Hematopoietic multipotent progenitor cell treated with erythropoietin and hydrocortisone succinate and interleukin-3 and kit ligand, for 6 days (in vitro differentiated cells): ENCODE measurements at places on chromosomes 6 and 20.

- DNase-seq = no peak
These were observed 570 bp upstream of the FANCE start for GRCh38 chr6:35451354-35452182.

GRCh38 chr6:26432627-26433201, 7.6 kb upstream of the BTN3A3 start:
- no peak for DNase-seq

DNA sequence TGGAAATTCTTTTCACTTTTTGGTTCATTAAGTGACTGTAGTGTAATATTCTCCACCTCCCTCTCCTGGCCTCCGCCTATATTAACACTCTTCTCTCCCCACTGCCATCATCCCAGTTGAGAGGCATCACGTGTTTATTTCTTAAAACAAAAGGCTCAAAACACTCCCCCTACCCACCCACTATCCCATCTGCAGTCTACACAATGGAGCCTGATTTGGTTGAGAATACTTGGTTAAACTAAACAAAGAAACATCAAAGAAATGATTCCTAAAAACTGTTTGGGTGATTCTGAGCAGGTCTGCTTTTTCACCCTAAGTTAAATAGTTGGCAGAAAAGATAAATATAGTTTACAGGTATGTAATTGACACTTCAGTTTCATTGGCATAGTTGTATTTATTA, 5.9 kb downstream of the TFAP2B start:
- DNase-seq = no peak

- DNase-seq = peak; percentile 16
These were observed 85.7 kb upstream of the NEDD9 start for GRCh38 chr6:11317885-11318771.

GRCh38 chr20:64083378-64083803, 807 bp downstream of the LKAAEAR1 start:
- DNase-seq = peak; percentile 77

DNA sequence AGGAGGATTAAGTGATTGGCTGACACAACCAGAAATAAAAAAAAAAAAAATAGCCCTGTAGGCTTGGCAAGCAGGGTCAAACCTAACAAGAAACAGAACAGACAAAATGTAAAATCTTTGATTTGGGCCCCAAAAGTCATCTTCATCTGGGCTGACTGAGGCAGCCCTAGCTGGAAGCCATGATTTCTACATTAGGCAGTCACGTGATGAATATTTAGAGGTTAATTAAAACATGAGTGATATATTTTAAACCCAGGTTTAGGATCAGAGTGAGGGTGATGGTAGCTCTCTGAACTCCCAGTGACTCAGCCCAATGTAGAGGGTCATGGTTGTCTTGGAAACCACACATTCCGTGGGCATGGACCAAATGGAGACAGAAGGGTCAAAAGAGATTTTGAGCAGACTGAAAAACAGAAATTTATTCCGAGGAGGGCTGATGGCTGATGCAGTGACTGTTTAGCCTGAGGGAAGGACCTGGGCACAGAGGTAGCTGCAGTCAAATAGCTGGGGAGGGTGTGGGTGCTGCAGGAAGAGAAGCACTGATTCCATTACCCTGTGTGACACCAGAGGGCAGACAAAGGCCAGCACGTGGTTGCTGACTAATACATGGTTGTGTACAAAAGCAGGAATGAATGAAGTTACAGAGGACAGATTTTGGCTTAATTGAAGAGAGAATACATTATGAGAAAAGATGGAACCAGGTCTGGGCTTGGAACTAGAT, 573.1 kb upstream of the CHD6 start:
- no peak for DNase-seq

DNA sequence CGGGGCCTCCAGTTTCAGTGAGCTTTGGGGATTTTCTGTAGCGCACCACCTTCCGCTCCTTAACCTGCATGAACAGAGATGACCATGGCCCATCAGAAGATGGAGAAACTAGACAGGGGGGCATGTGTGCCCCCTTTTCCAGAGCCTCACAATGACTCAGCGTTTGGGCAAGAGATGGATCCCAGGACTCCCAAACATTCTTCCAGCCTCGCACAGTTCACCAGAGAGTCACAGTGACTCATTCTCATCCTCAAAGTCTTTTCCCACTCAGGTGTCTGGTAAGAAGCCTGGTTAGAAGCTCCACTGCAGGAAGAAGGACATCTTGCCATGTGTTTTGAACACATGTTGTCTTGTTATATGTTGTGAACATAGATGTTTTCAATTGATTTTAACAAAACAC, 76.2 kb upstream of the FRMD1 start:
- DNase-seq = no peak

GRCh38 chr6:100353276-100354015, 111.3 kb downstream of the SIM1 start:
- no peak for DNase-seq

GRCh38 chr6:48229841-48230240, 118.8 kb upstream of the PTCHD4 start:
- no peak for DNase-seq

- DNase-seq = no peak
These were observed 338.1 kb downstream of the PREX1 start for GRCh38 chr20:48489656-48490055.

DNA sequence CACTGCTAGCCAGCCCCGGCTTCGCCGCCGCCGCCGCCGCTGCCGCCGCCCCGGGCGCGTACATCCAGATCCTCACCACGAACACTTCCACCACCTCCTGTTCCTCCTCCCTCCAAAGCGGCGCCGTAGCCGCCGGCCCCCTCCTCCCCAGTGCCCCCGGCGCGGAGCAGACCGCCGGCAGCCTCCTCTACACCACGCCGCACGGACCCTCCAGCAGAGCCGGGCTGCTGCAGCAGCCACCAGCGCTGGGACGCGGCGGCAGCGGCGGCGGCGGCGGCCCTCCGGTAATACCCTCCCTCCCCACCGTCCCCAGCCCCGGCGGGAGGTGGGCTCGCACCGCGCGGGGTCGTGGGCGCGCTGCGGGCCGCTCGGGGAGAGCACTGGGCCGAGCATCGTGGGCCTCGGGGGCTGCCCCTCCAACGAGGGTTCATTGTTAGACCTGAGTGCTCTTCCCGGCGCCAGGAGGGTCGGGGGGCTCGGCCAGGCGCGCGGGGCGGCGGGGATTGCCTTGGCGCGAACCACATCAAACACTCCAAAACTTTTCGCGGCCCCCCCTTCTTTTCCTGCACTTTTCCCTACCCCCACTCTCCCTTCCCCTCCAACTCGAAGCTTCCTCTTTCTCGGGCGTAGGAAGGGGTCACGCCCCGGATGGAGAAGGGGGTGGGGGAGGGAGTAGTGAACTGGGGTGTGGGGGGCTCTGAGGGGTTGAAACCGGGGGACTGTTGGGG, 827 bp downstream of the E2F3 start:
- peak; percentile 90 for DNase-seq

DNA sequence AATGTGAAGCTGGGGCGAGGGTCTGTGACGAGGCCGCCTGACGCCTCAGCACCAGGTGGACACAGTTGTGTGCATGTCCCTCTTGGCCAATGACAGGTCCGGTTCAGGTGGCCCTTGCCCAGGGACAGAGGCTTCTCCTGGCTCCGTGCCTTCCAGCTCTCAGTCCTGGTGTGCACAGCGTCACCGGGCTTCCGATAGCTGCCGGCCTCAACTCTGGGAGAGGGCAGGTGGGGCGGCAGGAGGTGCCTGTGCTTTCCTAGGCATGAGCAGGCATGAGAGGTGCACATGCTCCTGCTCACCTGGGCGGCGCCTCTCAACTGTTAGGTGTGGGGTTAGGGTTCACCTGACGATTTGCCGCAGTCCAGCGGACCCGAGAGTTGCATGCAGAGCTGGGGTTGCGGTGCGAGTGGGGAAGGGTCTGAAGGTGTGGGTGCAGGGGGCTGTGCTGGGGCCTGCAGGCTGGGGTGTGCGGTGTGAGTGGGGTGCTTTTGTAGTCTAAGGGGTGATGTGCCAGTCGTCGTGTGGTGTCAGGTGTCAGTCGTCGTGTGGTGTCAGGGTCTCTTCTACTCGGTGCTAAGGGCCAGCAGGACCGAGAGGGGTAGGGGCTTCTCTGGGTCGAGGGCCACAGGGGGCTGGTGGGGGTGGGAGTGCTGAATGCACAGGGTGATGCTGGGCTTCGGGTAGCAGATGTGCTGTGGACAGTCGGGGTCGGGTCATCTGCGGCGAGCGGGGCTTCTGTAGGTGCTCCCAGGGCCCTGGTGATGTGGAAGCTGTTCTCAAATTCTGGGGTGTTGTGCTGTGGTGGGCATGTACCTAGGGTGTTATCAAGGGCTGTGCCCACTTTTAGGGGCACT, 3.8 kb upstream of the SOX18 start:
- no peak for DNase-seq

DNA sequence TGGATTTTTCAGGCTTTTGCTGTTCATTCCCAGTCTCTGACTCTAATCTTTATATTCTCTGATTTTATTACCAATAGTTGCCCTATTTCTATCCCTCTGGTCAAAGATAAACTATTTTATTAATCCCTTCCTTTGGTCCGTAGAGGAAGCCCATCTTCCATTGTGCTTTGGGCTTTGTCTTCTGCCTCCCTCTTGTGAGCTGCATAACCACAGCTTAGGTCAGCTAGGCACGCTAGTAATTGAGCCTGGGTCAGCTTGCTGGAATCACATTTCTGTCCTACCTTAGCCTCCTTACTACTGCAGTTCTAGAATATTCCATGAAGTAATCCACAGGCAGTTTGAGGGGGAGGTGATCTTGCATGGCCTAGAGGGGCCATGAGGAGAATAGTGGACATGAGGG, 49.4 kb downstream of the TRMT11 start:
- DNase-seq = no peak

DNA sequence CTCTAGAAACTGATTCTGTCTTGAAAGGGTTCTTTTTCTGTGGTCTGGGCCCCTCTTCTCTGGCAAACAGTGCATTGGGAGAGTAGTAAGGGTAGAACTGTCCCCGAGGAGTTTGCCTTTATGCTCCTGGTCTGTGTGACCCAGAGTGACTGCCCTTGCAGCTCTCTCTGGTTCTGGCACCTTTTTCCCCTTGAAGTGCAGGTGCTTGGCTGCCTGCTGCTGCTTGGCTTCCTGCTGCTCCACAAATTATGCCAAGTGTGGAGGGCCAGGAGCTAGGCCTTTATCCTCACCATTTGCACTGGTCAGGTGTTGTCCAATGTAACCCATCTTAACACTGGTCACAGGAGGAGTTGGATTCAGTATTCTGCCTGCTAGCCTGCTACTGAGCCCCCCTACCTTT, 11.2 kb downstream of the KIZ start:
- no peak for DNase-seq

- peak; percentile 74 for DNase-seq
These were observed 2.0 kb downstream of the MAN1A1 start for GRCh38 chr6:119347466-119348095.
